Non-pigmented ciliary epithelial cell (primary cell): ENCODE measurements at places on chromosomes 7 and 10.

- DNase-seq: peak; percentile 20
These were observed 458.8 kb downstream of the SORCS1 start for GRCh38 chr10:106705681-106706100.

GRCh38 chr10:30581779-30582380 lies 47.7 kb downstream of the LYZL2 start:
- peak; percentile 13 for DNase-seq

DNA sequence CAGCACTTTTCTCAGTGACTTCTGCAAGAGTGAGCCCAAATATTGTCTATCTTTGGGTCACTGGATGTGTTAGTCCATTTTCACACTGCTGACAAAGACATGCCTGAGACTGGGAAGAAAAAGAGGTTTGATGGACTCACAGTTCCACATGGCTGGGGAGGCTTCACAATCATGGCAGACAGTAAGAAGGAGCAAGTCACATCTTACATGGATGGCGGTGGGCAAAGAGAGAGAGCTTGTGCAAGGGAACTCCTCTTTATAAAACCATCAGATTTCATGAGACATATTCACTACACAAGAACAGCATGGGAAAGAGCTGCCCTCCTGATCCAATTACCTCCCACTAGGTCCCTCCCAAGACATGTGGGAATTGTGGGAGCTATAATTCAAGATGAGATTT lies 6.1 kb upstream of the HSPA12A start:
- no peak for DNase-seq

- DNase-seq: no peak
These were observed 183.4 kb downstream of the ELFN1 start for GRCh38 chr7:1853431-1853985.

DNA sequence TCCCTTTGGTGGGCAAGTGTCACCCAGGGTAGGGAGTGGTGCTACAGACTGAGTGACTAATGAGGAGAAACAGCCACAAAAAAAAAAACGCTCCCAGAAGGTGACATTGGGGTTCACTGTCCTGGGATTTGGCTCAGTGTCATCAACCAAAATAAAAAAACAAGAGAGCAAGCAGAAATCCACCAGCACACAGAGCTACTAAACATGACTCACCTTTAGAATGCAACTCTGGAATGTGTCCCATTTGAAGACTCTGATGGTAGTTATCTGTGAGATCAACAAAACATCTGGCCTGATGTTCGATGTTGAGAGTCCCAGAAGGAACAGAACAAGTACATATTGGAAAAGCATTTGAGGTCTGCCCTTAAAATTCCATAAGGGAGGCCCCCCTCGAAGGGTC lies 200.3 kb upstream of the LYZL2 start:
- no peak for DNase-seq

GRCh38 chr10:131311661-131312477 lies at the start of gene TCERG1L:
TCERG1L (minus strand) TSS chr10:131311721; CDS start chr10:131311635, 86 bp downstream.
- DNase-seq: no peak
